ENCODE measurements at places on chromosomes 16 and 17. TPM values are rescaled to one million over a fixed set of nuclear protein-coding genes. Genes with fewer than 3 reads are reported as not detected.

- no peak for DNase-seq
Measured at GRCh38 chr17:34579017-34579946, at the start of gene TMEM132E. Gene TMEM132E (plus strand): TSS chr17:34579582. CDS start chr17:34581077, 1,495 bp downstream.

- no peak for DNase-seq
Measured at GRCh38 chr17:66355510-66355909, 53.1 kb downstream of the PRKCA start.

DNA sequence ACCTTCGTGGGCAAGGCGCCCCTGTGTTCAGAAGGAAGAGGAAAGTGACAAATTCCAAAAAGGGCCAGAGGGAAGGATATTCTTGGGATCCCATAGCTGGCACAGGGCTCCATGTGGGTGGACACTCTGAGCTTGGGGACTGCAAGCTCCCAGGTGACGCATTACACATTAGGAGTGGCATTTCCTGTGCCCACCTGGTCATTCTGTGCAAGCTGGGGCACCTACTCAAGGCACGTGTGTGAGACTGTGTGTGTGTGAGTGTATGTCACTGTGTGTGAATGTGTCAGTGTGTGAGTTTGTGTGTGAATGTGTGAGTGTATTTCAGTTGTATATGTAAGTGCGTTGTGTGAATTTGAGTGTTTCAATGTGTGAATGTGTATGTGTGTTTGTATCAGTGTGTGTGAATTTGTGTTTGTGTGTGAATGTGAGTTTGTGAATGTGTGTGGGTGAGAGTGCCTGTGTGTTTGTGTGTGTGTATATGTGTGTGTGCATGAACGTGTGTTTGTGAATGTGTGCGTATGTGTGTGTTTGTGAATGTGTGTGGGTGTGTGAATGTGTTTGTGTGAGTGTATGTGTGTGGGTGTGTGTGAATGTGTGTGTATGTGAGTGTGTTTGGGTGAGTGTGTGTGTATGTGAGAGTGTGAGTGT is 1.6 kb upstream of the CD300A start:
- no peak for DNase-seq

INCA1 gene
- not detected for total RNA-seq

KCNG4 gene
- not detected for total RNA-seq

CENPX gene
- 97.0 TPM for total RNA-seq

NOG gene
- 28.4 TPM for total RNA-seq

GRCh38 chr16:78284957-78285434 is 185.5 kb downstream of the WWOX start:
- no peak for DNase-seq

PGAP6 gene
- total RNA-seq: 67.0 TPM

MAP2K6 gene
- 8.1 TPM for total RNA-seq

- no peak for DNase-seq
Measured at GRCh38 chr16:67248073-67248400, 742 bp upstream of the SLC9A5 start.

GRCh38 chr17:15247891-15248529 is 17.1 kb downstream of the PMP22 start:
- DNase-seq: no peak

GRCh38 chr17:50107790-50108414 is 12.8 kb downstream of the PDK2 start:
- DNase-seq: peak; percentile 71

LGALS9B gene
- not detected for total RNA-seq

DNA sequence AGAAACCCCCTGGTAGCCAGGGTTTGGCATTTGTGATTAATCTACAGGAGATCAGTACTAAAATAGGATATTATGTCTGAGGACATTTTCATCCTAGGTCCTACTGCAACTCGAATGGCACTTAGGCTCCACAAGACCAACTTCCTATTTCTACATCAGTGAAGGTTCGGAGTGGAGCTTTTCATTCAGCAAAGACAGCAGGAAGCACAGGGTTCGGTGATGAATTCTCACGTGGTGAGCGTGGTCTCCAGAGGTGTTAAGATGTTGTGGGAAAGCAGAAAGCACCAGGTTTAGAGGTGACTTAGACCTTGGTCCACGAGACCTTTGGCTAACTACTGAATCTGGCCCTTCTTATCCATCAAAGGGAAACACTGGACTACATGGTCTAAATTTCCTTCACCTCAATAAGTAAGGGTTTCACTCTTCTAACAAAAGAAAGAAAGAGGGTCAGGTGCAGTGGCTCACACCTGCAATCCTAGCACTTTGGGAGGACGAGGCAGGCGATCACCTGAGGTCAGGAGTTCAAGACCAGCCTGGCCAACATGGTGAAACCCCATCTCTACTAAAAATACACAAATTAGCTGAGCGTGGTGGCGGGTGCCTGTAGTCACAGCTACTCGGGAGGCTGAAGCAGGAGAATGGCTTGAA is 13.9 kb upstream of the HELZ start:
- DNase-seq: no peak

SCRN2 gene
- total RNA-seq: 43.0 TPM

DNA sequence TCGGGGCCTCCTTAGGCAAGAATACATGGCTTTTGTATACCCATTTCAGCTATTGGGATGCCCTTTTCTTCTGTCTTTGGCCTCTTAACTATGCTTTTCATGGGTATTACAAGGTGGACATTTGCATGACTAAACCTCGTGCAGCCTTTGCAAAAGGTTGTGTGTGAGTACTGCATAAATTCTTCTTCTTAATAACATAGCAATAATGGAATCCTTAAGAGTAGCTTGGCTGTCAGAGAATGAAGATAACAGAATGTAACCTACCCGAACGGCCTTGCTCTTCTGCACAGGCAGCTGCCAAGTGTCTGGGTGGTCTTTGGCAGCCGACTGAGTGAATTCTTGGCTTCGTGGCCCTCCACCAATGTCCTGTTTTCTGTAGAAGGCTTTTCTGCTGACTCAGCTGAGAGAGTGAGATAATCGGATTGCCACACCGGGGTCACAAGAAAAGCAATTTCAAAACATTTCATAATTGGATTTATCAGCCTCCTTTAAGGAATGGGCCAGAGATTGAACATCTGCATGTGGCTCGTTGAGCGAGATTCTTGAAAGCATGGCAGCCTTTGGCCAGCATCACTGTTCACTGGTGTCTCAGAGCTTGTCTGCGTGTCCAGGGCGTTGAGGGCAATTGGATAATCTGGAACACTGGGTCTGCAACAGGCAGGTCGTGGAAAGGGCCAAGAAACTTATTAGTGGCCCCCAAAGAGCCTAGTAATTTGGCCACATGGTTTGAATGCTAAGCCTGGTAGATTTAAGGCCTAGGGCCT is 13.4 kb downstream of the IRF8 start:
- DNase-seq: no peak

- DNase-seq: no peak
Measured at GRCh38 chr16:57947261-57947660, 23.7 kb downstream of the CNGB1 start.

DNA sequence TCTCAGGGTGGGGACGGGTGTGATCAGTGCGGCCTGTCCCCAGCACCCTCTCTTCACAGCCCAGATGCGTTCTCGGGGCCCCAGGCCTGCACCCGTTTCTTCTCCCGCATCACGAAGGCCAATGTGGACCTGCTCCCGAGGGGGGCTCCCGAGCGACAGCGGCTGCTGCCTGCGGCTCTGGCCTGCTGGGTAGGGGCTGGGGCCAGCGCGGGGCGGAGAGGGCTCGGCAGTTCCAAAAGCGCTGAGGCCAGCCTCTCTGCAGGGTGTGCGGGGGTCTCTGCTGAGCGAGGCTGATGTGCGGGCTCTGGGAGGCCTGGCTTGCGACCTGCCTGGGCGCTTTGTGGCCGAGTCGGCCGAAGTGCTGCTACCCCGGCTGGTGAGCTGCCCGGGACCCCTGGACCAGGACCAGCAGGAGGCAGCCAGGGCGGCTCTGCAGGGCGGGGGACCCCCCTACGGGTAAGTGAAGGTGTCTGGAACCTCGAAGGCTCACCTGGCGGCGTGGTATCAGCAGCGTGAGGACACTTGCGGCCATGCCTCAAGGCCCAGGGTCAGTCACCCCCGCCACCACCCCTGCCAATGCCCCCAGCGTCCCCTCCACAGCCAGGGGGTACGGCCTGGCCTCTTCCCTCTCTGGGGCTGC is 4.4 kb downstream of the MSLN start:
- no peak for DNase-seq

OMG gene
- total RNA-seq: not detected

DNA sequence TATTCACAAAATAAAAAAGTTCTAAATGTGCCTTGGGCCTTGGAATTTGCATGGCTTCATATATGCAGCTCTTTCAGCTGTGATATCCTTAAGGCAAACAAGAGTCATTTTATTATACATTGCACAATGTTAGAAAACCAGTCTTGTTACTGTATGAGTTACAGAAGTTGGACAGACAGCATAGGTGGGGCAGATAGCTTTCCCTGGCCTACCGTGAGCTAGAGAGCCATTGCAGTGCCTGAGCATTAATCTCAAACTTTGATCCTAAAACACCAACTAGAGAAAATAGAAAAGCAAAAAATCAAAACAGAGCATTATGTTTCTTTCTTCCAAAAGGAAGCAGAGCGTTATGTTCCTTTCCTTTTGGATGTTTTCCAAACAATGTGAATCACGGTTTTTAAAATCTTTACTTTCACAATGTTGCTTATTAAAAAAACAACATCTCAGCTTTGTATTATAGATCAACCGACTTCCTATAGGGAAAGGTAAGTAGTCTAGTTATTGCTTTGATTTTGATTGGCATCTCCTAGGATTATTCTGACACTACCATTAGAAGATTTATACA is 32.2 kb downstream of the ARHGAP44 start:
- no peak for DNase-seq

GRCh38 chr16:30783280-30784109 is 3.5 kb downstream of the ZNF629 start:
- no peak for DNase-seq

DNA sequence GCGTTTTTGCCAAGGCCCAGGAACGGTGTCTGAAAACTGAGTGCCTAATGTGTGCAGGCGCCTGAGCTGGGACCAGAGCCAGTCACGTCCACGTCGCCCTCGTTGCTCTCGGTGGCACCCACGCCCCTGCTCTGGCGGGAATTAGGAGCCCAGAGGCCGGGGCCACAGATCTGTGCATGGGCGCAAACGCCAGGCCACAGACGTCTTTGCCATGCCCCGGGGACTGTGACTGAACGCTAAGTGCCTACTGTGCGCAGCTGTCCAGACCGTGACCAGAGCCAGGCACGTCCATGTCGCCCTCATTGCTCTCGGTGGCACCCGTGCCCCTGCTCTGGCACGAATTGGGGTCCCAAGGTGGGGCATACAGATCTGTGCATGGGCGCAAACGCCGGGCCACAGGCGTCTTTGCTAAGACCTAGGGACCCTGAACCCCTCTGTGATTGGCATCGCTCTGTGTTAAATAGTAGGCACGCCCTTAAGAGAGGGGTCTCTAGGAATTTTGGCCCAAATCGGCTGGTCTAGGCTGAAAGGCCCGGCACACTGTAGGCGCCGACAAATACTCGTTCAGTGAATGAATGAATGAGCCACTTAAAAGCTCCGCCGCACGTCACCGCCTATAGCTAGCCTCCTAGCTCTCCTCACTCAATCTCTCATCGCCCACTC is 827 bp upstream of the UBALD1 start:
- no peak for DNase-seq

DNA sequence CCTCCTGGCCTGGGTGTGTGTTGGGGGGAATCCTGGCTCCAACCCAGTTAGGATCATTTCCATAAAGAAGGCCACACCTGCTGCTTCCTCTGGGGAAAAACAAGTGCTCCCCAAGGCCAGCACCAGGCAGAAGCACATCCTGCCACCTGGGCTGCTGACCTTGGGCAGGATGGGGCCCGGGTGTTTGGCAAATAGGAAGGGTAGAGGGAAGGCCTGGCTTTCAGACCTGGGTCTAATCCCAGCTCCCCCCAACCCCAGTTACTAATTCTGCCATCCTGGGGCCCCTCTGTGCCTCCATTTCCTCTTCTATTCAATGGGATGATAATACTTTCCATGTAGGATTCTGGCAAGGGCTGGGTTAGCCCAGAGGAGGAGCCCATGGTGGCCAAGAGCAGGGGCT is 3.0 kb upstream of the NLRC5 start:
- DNase-seq: no peak

- DNase-seq: no peak
Measured at GRCh38 chr17:72236980-72237633, 116.3 kb downstream of the SOX9 start.

GRCh38 chr17:31158746-31159377 is 64.1 kb downstream of the NF1 start:
- DNase-seq: no peak

- DNase-seq: no peak
Measured at GRCh38 chr16:3589441-3589921, 12.3 kb upstream of the NLRC3 start.

DNA sequence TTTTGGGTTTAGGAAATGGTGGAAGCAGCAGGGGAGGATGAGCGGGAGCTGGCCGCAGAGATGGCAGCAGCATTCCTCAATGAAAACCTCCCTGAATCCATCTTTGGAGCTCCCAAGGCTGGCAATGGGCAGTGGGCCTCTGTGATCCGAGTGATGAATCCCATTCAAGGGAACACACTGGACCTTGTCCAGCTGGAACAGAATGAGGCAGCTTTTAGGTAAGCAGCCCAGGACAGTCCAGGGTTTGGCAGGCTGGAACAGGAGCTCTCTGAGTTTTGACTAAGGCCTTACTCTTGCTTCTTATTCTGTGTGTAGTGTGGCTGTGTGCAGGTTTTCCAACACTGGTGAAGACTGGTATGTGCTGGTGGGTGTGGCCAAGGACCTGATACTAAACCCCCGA is 41.4 kb downstream of the SF3B3 start:
- no peak for DNase-seq

DNA sequence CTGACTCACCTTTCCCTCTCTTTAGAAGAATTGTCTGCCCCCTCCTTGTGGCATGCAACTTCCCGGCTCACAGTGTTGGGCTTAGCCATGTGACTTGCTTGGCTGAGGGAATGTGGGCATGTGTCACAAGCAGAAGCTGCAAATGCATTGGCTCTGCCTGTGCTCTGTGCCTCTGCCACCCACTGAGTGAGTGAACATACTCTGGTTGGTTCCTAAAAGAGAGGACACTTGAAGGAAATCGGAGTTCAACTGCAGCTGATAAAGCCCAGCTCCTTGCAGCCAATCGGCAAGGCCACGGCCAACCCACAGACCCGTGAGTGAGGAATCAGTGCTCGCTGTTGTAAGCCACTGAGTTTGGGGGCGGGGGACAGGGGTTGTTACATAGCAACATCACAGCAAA is 10.9 kb upstream of the GINS2 start:
- DNase-seq: peak; percentile 75

DNA sequence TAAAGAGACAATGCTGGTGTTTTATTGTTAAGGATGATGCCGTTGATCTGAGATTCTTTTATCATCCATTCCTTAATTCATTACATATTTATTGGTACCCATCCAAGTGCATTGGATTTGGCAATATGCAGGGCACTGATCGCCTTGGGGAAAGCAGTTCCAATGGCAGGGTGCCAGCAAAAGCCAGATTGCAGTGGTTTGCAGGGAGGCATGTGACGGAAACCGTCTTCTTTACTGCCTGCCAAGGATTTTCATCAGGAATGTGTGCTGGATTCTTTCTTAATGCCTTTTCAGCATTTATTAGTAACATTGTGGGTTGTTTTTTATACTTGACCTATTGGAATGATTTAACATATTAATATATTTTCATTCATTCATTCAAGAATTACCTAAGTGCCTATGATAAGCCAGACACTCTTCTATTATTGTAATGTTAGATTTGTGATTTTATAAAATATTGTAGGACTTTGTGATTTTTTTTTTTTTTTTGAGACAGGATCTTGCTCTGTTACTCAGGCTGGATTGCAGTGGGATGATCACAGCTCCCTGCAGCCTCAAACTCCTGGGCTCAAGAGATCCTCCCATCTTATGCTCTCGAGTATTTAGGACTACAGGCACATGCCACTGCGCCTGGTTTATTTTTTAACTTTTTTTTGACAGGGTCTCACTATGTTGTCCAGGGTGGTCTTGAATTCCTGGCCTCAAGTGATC is 93.4 kb upstream of the TNRC6A start:
- DNase-seq: peak; percentile 88

GRCh38 chr17:39151943-39152818 is 744 bp upstream of the PLXDC1 start:
- no peak for DNase-seq

KIF19 gene
- total RNA-seq: not detected

Data from HT1080 (cell line).